ENCODE measurements at places on chromosomes 16 and 17.

DNA sequence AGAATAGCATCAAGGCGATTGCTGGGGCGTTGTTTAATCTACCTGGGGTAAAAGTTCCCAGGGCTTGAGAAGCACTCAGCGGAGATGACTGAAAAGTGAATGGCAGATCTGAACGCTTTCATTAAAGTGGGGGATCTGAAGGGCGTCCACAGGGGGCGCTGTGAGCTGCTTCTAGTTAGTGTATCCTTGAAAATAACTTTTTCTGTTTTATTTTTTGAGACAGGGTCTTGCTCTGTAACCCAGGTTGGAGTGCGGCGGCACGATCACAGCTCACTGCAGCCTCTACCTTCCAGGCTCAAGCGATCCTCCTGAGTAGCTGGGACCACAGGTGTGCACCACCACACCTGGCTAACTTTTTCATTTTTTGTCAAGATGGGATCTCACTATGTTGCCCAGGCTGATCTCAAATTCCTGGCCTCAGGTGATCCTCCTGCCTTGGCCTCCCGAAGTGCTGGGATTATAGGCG, 360.4 kb downstream of the SEC14L1 start:
- no peak for DNase-seq

GRCh38 chr17:10032118-10032852, 127.2 kb upstream of the RCVRN start:
- no peak for DNase-seq

DNA sequence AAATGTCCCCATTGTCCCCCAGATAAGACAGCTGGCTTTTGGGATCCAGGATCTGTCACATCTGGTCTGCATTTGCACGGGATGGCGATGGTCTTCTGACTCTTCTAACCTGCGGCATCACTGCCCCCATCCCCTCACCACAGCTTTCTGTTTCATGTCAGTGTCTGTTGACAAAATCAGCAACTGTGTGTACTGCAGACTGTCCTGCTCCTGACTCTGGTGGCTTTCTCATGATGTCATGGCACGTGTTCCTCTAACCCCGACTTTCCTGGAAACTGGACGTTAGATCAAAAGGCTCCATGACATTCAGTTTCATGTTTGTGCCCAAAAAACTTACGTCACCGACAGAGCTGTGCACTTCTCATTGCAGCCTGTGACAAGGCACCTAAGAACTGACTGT, 30.1 kb upstream of the CPNE2 start:
- no peak for DNase-seq

DNA sequence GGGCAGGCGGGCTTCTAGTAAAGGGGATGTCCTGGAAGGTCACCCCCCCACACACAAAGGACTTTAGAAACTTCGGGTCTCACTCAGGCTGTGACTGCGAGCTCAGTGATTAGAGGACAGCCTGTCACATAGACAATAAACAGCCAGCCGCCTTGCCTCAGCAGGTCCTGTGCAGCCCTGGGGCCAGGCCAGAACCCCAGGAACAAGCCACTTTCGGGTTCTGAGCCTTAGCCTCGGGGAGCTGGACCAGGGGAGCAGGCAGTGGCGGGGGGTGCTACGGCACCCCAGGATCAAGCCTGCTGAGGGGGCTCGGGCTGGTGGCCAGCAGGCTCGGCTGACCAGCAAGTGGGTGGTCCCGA, 1.1 kb downstream of the GAS7 start:
- no peak for DNase-seq

GRCh38 chr16:46689365-46690280, at the start of gene ORC6:
TSS of gene ORC6 (plus strand) at chr16:46689659. CDS start at chr16:46689706, 47 bp downstream.
- peak; percentile 96 for DNase-seq

GRCh38 chr17:75771334-75772281, 6.6 kb upstream of the GALK1 start:
- DNase-seq, result no peak

GRCh38 chr16:52460639-52461178, 86.2 kb downstream of the TOX3 start:
- no peak for DNase-seq
